ENCODE measurements at places on chromosomes 7 and 10. TPM values are rescaled to one million over a fixed set of nuclear protein-coding genes. Genes with fewer than 3 reads are reported as not detected.

The FAM131B gene
- 0.47 TPM for total RNA-seq

GRCh38 chr10:111151595-111152307, 74.9 kb downstream of the ADRA2A start:
- H3K4me1 ChIP-seq, result peaks cover 4% of the 10 kb centered on the region
- H3K27ac ChIP-seq, result no peak overlapping the region
- no peak overlapping the region for H3K4me3 ChIP-seq
- peaks cover 64% of the 10 kb centered on the region for H3K27me3 ChIP-seq

DNA sequence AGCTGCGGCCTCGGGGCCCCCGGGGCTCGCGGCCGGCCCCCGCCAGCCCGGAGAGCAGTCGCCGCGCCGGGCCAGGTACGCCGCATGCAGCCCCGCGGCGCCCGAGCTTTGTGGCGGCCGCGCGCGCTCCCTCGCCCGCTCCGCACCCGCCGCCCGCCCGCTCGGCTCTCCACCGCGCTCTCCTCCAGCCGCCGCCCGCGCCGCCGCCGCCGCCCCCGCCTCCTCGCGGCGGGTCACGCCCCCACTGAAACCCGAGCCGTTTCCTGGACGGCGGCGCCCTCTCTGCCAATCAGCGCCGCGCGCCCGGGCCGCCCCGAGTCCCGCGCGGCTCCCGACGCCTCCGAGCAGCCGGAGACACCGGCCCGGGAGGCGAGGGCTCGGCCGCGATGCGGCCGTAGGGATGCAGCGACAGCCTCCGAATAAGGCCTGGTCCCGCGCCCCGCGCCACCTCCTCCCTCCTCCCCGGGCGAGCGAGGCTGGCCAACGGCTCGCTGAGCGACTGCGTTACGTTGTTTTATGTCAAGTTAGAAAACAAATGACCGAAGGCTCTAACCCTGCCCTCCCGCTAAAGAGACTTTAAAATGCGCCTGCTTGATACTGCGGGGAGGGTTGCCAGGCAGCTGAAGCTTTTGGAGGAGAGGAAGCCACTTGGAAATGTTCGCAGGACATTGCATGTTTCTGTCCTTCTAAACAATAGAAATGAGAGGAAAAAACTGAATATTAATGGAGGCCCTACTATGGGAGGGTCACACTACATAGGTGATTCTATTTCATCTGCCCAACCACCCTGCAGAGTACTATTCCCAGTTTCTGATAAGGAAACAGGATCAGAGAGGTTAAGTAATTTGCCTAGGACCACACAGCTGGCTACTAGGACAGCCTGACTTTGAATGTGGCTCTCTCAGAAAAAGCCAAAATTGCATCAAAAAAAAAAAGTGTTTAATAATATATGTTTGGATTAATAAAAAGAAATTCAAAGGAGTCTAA, at the start of gene FGFR2:
Gene FGFR2 (minus strand): TSS at position 182 of the 987 bp plus-strand sequence. CDS start 4,627 bp downstream, outside the sequence.
- peaks cover 95% of the 10 kb centered on the region for H3K27me3 ChIP-seq
- H3K4me3 ChIP-seq, result peak within 1 kb of the TSS; percentile 65
- H3K36me3 ChIP-seq, result no peaks in the 10 kb centered on the region
- peak within 1 kb of the TSS; percentile 59 for H3K27ac ChIP-seq
- DNase-seq, result peak; percentile 78

The C10orf67 gene
- 0.36 TPM for total RNA-seq

The GNG11 gene
- 29.6 TPM for total RNA-seq

- peaks cover 15% of the 10 kb centered on the region for H3K4me1 ChIP-seq
- H3K27me3 ChIP-seq, result no peaks in the 10 kb centered on the region
- no peak overlapping the region for H3K27ac ChIP-seq
- H3K36me3 ChIP-seq, result no peaks in the 10 kb centered on the region
These were observed 5.5 kb upstream of the SLC25A13 start for GRCh38 chr7:96327429-96327828.

The CYP3A5 gene
- not detected for total RNA-seq

- peaks cover 32% of the 10 kb centered on the region for H3K4me1 ChIP-seq
- peak overlapping the region; percentile 75 for H3K4me3 ChIP-seq
- peak overlapping the region; percentile 84 for H3K27ac ChIP-seq
- H3K27me3 ChIP-seq, result no peaks in the 10 kb centered on the region
- H3K36me3 ChIP-seq, result no peaks in the 10 kb centered on the region
These were observed 63.6 kb downstream of the PDIA4 start for GRCh38 chr7:148964483-148965267.

DNA sequence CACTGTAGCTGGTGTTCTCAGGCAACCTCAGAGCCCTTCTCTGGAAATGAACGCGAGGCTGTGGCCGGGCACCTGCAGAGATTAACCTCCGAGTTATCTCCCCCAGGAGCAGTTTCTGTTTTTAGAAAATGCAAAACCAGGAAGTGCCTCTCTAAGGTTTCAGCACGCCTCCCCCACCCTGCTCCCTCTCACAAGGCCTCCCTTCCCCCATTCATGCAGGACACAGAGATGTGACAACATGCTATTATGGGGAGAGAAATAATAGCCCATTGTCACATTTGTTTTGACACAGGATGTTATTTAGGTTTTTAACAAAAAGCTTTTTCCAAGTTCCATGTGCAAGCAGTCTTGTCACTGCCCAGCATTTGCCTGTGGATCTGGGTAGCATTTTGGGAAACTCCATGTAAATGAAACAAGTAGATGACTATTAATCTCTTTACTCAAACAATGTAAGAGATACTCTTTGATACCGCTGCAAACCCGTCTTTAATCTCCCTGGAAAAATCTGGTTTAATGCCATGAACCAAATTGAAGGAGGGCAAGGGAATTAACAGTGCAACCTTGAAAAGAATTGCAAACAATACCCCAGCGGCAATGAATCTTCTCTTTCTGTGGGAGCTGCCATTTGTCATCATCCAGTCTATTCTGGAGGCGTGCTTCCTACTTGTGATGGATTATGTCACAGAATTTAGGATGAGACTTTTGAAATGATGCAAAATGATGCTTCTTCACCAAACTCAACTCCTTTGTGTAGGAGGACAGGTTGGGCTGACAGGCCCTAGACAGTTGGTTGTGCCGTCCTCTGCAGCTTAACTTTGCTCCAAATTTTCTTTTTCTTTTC, 86.5 kb upstream of the NMT2 start:
- peak overlapping the region; percentile 71 for H3K27ac ChIP-seq
- H3K36me3 ChIP-seq, result no peaks in the 10 kb centered on the region
- no peak for DNase-seq
- H3K4me1 ChIP-seq, result peaks cover 24% of the 10 kb centered on the region
- H3K4me3 ChIP-seq, result peak overlapping the region; percentile 61
- no peaks in the 10 kb centered on the region for H3K27me3 ChIP-seq

DNA sequence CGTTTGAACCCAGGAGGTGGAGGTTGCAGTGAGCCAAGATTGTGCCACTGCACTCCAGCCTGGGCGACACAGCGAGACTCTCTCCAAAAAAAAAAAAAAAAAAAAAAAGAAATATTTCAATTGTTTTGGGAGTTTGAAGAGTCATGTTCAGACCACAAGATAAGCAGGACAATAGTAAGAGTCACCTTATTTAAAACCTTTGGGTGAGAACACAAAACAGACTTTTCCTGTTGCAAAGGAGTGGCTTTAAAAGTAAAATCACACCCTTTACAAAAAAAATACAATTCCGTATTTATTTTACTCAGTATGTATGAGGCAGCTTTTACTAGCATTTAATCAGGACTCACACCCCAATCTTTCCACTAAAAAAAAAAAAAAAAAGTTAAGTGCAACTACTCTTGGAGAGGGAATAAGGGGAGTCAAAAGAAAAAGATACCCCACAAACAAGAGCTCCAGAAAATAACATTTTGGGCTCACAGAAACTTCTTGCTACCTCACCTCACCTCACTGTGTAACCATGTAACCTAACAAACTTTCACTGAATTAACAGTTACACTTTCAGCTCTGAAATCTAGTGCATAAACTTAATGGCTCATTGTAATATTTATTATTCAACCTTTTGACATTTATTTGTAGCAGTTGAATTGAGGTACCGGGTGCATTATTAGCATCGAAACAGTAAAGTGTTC, 11.2 kb downstream of the SKIDA1 start:
- no peak overlapping the region for H3K27ac ChIP-seq
- peak overlapping the region; percentile 75 for H3K4me3 ChIP-seq
- H3K36me3 ChIP-seq, result no peaks in the 10 kb centered on the region
- no peak for DNase-seq
- H3K4me1 ChIP-seq, result peaks cover 52% of the 10 kb centered on the region
- peaks cover 5% of the 10 kb centered on the region for H3K27me3 ChIP-seq

The AKR1C8 gene
- 0.22 TPM for total RNA-seq

The WASL gene
- total RNA-seq, result 27.5 TPM

DNA sequence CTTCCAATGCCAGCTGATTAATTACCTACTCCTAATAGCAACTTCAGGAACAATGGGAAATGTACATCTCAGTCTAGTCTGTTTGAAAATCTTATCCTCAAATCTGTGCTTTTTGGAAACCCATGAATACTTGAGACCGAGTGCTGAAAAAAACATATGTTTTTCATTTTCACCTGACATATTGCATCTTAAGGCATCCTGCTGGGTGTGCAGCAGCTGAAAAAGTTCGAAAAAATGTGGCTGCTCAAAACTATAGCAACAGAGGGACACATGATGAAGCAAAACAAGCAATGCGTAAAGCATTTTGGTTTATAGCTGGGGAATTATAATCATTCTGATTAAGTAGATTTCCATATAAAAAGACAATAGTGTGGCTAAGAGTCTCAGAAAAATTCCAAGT, 218.0 kb downstream of the CREB5 start:
- no peak for DNase-seq
- H3K27ac ChIP-seq, result no peak overlapping the region
- H3K4me3 ChIP-seq, result no peak overlapping the region
- no peaks in the 10 kb centered on the region for H3K27me3 ChIP-seq
- peaks cover 50% of the 10 kb centered on the region for H3K4me1 ChIP-seq

- H3K4me1 ChIP-seq, result no peaks in the 10 kb centered on the region
- H3K27me3 ChIP-seq, result peaks cover 90% of the 10 kb centered on the region
- DNase-seq, result no peak
- no peaks in the 10 kb centered on the region for H3K36me3 ChIP-seq
- H3K4me3 ChIP-seq, result no peak overlapping the region
These were observed 69.7 kb upstream of the EMX2 start for GRCh38 chr10:117472872-117473271.

- H3K4me3 ChIP-seq, result no peak overlapping the region
- H3K27ac ChIP-seq, result no peak overlapping the region
- H3K4me1 ChIP-seq, result no peaks in the 10 kb centered on the region
- no peak for DNase-seq
These were observed 39.5 kb upstream of the ZRANB1 start for GRCh38 chr10:124902462-124902861.

DNA sequence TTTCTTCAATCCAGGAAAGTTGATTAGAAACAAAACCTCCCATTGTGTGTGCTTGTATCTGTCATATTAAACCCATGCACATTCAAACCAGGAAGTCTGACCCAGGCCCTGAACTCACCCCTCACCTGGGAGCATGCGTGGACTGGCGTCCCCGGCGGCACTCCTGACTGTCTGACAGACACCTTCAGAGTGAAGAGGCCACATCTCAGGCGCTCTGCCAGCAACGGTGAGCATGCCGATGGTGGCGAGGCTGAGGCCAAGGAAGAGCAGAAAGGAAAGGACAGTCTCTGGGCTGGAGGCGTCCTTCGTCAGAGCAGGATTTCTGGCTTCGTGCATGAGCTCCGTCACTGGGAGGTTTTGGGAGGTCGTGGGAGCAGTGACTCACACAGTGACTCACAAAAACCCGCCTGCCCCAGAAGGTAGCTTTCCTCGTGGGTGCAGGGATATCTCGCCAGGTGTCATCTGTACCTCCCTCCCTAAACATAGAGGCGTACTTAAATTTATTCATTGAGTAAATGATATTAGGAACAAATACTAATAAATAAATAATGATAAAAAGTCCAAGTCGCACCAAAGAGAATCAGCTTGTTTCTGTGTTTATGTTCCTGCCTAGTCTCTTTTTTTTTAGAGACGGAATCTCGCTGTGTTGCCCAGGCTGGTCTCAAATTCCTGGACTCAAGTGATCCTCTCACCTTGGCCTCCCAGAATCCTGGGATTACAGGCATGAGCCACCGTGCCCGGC, 13.5 kb downstream of the IQCE start:
- no peak overlapping the region for H3K4me3 ChIP-seq
- peaks cover 34% of the 10 kb centered on the region for H3K36me3 ChIP-seq
- H3K27me3 ChIP-seq, result no peaks in the 10 kb centered on the region
- no peak overlapping the region for H3K27ac ChIP-seq
- no peak for DNase-seq

The GJD4 gene
- total RNA-seq, result not detected

GRCh38 chr7:114051871-114052331, 133.1 kb upstream of the PPP1R3A start:
- no peaks in the 10 kb centered on the region for H3K4me1 ChIP-seq
- no peaks in the 10 kb centered on the region for H3K27me3 ChIP-seq
- no peak overlapping the region for H3K4me3 ChIP-seq
- H3K27ac ChIP-seq, result no peak overlapping the region
- DNase-seq, result no peak

The ABCB4 gene
- 4.2 TPM for total RNA-seq

DNA sequence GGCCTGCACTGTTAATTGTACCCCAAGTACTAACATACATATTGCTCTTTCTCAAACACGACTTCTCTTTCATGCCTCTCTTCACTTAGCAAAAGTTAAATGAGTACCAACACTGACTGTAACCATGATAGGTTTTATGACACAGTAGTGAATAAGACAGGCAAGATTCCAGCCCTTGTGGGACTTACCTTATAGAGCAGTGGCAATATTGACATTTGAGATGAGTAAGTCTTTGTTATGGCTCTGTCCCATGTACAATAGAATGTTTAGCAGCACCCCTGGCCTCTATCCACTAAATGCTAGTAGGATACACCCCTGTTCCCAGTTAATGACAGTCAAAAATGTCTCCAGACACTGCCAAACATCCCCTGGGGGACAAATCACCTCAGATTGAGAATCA, 11.9 kb upstream of the COL1A2 start:
- H3K4me1 ChIP-seq, result no peaks in the 10 kb centered on the region
- no peak overlapping the region for H3K4me3 ChIP-seq
- DNase-seq, result no peak
- H3K36me3 ChIP-seq, result no peaks in the 10 kb centered on the region

GRCh38 chr10:6729861-6730344, 149.8 kb upstream of the PRKCQ start:
- H3K4me1 ChIP-seq, result no peaks in the 10 kb centered on the region
- no peak overlapping the region for H3K4me3 ChIP-seq
- no peak for DNase-seq
- no peaks in the 10 kb centered on the region for H3K36me3 ChIP-seq
- H3K27ac ChIP-seq, result peak overlapping the region; percentile 47

- H3K27ac ChIP-seq, result no peak overlapping the region
- no peaks in the 10 kb centered on the region for H3K36me3 ChIP-seq
- H3K27me3 ChIP-seq, result peaks cover 3% of the 10 kb centered on the region
- peaks cover 13% of the 10 kb centered on the region for H3K4me1 ChIP-seq
- H3K4me3 ChIP-seq, result no peak overlapping the region
- DNase-seq, result no peak
These were observed 14.3 kb upstream of the ELN start for GRCh38 chr7:74013539-74014272.

Measured in left ventricle myocardium inferior (tissue), 1 donor.